ENCODE measurements at places on chromosomes 4 and X. TPM values are rescaled to one million over a fixed set of nuclear protein-coding genes. Genes with fewer than 3 reads are reported as not detected.

Gene RHOH
- 0.86 TPM for polyA plus RNA-seq

GRCh38 chr4:82071951-82072350, 301.8 kb downstream of the HNRNPD start:
- no peak for DNase-seq

Gene IL1RAPL1
- polyA plus RNA-seq: 2.3 TPM

Gene CENPC
- 27.5 TPM for polyA plus RNA-seq

- peak; percentile 42 for DNase-seq
These were observed at the start of gene PCDH19 for GRCh38 chrX:100409610-100410590. TSS of gene PCDH19 (minus strand) at chrX:100410273. CDS start at chrX:100408597, 1,676 bp downstream.

GRCh38 chr4:183936047-183936446, 30.9 kb downstream of the STOX2 start:
- DNase-seq: no peak

- no peak for DNase-seq
These were observed 209.8 kb downstream of the RTL9 start for GRCh38 chrX:110568441-110568840.

- no peak for DNase-seq
These were observed 309.3 kb downstream of the ANK2 start for GRCh38 chr4:113358784-113359183.

DNA sequence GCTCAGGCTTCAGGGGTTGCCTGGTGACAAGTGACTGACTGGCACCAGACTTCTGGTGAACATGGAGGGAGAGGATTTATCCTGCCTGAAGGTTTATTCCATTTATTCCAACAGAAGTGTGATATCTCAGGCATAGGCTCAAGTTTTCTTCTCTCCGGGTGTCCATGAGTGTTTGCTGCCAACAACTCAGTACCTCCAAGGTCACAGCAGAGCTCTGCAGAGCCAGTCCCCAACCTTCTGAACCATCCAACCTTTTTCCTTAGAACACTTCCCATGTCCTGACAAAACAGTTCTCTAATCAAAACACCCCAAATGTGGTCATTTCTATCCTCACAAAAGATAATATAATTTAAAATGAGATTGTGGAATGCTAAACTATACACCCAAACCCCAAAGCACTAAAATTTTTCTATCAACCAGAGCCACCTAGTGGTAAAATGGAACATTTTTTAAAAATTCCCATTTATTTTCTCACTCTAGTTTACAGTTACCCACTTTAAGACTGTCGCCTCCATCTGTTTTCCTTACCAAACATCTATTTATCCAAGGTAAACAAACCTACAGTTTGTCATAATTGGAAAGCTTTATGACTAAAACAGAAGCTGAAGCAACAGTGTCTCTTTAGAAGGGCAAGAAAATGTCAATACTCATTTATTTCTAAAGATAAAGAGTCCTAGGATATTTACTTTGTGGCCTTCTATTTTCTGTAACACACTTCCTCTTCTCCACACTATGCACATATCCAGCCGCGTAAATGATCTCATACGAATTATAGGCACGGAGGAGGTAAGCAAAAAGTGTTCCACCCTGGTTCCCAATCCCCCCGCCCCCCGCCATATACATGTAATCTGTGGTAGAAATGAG, 39.5 kb downstream of the TMEM154 start:
- DNase-seq: peak; percentile 17

Gene FGF5
- polyA plus RNA-seq: 0.17 TPM

- DNase-seq: no peak
These were observed at the start of gene KDR for GRCh38 chr4:55125087-55125721. TSS of gene KDR (minus strand) at chr4:55125595. CDS start at chr4:55125293, 302 bp downstream.

- peak; percentile 52 for DNase-seq
These were observed at the start of gene HUWE1 for GRCh38 chrX:53686151-53686885. TSS of gene HUWE1 (minus strand) at chrX:53686719. CDS start at chrX:53654107, 32,612 bp downstream.

DNA sequence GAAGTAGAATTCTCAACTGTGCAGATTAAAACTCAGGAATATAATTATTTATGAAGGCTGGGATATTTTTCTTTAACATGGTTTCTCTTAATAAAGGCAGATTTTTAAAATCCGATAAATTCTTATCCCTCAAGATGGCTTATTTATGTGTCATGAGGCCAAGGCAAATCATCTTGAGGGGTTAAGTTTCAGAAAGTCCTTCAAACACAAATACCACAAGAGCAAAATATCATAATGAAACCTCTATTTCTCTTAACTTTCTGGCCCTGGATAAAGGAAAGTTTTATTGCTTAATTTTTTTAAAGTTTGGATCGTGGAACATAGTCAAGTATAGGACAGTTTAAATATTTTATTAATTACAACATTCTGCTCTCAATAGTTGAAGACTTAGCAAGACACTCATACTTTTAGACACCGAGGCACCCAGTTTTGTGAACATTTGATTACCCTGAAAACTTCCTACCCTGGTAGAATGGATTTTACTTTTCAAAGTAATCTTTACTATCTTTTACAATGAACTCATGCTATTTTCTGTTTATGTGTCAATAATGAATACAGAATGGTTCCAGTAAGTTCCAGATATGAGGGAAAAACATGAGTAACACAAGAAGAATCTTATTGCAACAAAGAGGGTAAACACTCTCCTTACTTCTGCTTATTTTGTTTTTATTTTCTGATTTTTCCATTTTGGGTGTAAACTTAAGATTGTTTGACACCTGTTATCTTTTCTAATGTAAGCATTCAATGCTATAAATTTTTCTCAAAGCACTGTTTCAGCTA, 200.7 kb upstream of the IL15 start:
- no peak for DNase-seq

GRCh38 chr4:176774852-176775251, 17.9 kb downstream of the VEGFC start:
- DNase-seq: no peak

DNA sequence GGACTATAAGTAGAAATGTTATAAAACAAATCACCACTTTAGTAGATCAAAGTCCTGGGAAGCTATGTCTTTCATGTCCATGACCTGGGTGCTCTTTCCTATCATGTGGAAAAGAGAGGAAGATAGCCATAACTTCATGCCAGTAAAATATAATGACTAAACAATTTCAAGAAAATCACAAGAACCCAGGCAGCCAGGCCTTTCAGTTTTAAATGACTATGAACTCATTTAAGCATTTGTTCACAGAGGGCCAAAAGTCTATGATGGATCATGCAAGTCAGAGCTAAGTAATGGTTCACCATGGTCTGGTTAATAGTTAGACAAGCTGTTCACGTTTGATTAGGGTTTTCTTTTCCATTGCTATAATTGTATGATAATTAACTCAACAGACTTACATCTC, 155.8 kb downstream of the PPARGC1A start:
- no peak for DNase-seq

DNA sequence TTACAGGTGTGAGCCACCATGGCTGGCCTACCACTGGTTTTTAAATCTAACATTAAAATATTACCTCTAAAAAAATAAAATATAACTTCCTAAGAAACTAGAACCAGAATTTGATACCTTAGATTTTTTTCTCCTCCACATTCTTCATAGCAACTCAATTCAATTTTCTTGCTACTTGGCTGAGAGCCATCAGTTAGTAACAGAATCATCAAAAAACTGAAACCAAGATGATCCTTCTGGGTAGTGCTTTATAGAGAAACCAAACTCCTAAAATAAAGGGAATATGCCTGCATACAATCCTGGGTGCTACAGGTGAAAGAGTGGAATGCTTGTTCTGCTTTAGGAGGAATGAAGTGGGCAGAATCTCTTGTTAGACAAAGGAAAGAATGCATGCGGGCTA, 64.4 kb downstream of the RPS3A start:
- no peak for DNase-seq

DNA sequence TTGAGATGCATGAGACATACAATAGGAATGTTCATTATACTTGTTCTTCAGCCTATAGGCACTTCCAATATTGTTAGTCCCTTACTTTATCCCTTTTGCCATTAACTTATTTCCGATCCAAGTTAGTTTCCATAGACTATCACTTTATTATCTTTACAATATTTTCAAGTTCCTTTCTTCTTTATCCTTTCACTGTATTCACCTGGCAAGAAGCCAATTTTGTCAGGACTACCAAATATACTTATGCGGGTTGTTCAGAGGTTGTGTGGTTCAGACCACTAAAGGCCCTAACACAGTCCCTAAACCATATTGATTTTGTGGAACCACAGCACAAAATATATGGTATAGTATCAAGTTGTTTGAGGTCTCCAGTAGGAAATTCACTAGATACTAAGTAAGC, 245.0 kb upstream of the HTR2C start:
- no peak for DNase-seq

DNA sequence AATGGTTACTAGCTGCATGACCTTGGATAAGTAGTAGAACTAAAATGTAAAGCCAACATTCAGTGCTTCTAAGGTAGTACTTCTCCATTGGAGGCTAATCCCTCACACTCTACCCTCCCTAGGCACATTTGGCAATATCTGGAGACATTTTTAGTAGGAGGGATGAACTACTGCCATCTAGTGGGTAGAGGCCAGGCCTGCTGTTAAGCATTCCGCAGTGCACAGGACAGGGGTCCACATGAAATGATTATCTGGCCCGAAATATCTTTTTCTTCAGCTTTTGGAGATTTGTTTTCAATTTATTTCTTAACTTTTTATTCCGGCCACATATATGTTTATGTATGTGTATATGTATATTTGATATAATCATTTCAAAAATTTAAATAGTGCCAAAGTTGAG, 36.0 kb upstream of the SPANXC start:
- no peak for DNase-seq

GRCh38 chrX:45761920-45762319, 561.2 kb upstream of the DIPK2B start:
- DNase-seq: no peak

- DNase-seq: no peak
These were observed 341.4 kb upstream of the NOCT start for GRCh38 chr4:138674209-138674608.

Gene MAGEA12
- not detected for polyA plus RNA-seq

GRCh38 chr4:112279025-112279881, 6.5 kb downstream of the TIFA start:
- DNase-seq: no peak

Gene RASSF6
- 6.2 TPM for polyA plus RNA-seq

Gene ADGRG4
- polyA plus RNA-seq: not detected

DNA sequence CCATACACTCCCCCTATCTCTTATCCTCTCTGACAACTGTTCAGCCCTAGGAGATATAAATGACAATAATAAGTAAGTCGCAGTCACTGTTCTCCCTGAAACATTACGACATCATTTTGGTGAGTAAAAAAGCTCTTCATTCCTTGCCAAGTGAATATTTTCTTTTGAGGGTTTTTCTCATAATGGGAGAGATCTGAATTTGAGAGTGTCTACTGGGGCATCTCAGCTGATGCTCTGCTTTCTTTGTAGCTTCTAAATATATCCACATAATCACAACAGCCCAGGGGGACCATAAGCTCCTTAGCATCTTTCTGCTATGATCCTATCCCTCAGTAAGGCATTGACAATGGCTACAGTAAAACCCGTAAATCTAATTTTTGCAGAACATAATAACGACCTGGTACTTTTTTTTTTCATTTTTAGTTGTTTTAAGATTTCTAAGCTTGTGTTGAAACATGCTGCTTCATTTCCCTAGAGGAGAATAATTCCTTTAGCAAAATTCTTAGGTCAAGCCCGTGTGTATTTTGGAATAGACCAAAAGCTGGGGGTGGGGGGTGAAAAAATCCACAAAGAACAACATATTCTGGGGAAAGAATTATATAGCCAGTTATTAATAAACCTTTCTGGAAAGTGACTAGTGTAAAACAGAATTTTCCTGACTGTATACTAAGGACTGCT, 78.1 kb upstream of the GPM6B start:
- no peak for DNase-seq

Gene STBD1
- polyA plus RNA-seq: 1.1 TPM

DNA sequence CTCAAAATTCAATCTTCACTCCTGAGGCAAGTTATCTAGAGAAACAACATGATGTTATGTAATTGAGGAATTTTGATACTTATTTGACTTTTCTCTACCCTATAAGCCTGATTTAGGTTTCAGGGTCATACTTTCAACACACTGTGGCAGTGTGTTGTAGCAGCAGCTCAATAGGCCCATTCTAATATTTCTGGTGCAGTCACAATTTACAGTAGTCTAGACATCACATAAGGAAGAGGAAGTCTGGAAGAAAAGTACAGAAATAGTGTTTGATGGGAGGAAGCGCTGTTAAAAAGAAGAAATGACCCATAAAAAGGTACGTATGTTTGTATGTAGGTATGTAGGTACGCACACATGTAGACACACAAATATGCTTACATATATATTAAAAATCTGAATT, 194.3 kb downstream of the ARHGAP24 start:
- DNase-seq: no peak

- DNase-seq: no peak
These were observed 131.6 kb upstream of the MED14 start for GRCh38 chrX:40866893-40867292.

- DNase-seq: no peak
These were observed 95.6 kb downstream of the MID1IP1 start for GRCh38 chrX:38896724-38897298.

Gene SGMS2
- polyA plus RNA-seq: 17.1 TPM
